ENCODE measurements at places on chromosomes 11 and 22.

DNA sequence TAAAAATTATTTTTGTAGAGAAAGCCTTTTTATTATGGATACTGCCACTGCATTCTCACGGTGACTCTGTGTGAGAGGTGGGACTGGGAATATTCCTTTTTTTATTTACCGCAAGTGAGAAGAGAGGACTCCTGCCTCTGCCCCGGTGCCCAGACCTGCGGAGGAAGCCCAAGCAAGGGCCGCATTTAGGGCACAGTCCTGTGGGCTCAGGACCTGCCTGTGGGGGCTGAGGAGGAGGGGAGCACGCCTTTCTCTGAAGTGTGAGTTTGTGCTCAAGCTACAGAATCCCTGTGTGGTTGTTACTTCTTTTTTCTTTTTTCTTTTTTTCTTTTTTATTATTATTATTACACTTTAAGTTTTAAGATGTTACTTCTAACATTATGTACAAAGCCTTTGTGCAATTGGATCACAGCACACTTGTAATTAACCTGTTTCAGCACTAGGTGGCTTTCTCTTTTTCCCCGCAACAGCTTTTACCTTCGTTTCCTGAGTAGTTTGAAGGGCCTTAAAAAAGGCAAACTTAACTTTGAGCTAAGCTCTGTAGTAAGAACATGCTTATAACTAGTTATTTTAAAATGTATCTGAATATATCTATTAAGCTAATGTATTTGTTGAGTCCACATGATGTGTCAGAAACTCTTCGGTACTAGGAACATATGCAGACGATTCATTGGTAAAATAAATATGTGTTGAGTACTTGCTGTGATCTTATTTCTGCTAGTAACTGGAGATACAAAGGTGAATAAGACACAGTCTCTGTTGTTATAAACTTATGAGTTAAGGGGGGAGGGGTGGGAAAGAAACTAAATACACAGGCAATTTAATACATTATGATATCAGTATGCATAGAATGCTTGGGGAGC is 18.3 kb downstream of the AMOTL1 start:
- H3K4me3 ChIP-seq = no peak overlapping the region
- no peaks in the 10 kb centered on the region for H3K36me3 ChIP-seq
- H3K4me1 ChIP-seq = no peaks in the 10 kb centered on the region
- no peak overlapping the region for H3K27ac ChIP-seq
- no peak for DNase-seq

- H3K27me3 ChIP-seq = no peaks in the 10 kb centered on the region
- no peak overlapping the region for H3K27ac ChIP-seq
- H3K36me3 ChIP-seq = peaks cover 35% of the 10 kb centered on the region
These were observed 36.8 kb downstream of the ALG9 start for GRCh38 chr11:111834432-111835163.

DNA sequence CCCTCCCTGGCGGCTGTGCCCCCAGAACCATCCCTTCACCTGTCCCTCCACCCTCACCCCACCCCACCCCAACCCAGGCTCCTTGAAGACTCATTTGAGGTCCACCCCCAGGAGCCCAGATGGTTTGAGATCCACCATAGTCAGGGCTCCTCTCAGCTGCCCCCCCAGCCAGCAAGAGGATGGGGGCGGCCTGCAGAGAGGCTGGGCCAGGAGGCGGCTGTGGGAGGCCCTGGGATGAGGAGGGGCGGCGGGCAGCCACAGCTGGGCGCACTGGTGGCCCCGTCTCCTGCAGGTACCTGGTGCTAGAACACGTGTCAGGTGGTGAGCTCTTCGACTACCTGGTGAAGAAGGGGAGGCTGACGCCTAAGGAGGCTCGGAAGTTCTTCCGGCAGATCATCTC is 46.1 kb downstream of the MOB2 start:
- H3K4me1 ChIP-seq = no peaks in the 10 kb centered on the region
- H3K36me3 ChIP-seq = no peaks in the 10 kb centered on the region
- DNase-seq = no peak
- H3K27ac ChIP-seq = no peak overlapping the region

DNA sequence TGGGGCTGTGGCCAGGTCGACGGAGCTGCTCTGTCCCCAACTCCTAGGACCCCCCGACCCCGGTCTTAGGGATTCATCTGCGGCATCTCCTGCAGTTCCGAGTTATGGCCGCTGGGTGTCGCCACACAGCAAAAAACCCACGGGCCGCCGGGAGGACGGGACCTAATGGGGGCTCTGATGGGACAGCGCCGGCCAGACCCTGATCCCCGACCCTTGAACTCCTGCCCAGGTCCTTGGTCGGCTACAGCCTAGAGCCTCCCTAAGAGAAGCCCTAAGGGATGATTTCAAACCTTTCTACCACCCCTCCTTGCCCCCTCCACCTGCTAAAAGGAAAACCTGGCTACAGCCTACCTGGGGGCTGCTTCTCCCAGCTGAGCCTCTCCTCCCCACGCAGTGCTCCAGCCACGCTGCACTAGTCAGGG is 30.8 kb upstream of the LRRC10B start:
- H3K27ac ChIP-seq = no peak overlapping the region
- H3K27me3 ChIP-seq = no peaks in the 10 kb centered on the region
- peaks cover 5% of the 10 kb centered on the region for H3K4me1 ChIP-seq

GRCh38 chr11:11046781-11047180 is 188.9 kb upstream of the ZBED5 start:
- no peak overlapping the region for H3K27ac ChIP-seq
- H3K4me1 ChIP-seq = no peaks in the 10 kb centered on the region
- no peaks in the 10 kb centered on the region for H3K36me3 ChIP-seq
- no peak overlapping the region for H3K4me3 ChIP-seq

DNA sequence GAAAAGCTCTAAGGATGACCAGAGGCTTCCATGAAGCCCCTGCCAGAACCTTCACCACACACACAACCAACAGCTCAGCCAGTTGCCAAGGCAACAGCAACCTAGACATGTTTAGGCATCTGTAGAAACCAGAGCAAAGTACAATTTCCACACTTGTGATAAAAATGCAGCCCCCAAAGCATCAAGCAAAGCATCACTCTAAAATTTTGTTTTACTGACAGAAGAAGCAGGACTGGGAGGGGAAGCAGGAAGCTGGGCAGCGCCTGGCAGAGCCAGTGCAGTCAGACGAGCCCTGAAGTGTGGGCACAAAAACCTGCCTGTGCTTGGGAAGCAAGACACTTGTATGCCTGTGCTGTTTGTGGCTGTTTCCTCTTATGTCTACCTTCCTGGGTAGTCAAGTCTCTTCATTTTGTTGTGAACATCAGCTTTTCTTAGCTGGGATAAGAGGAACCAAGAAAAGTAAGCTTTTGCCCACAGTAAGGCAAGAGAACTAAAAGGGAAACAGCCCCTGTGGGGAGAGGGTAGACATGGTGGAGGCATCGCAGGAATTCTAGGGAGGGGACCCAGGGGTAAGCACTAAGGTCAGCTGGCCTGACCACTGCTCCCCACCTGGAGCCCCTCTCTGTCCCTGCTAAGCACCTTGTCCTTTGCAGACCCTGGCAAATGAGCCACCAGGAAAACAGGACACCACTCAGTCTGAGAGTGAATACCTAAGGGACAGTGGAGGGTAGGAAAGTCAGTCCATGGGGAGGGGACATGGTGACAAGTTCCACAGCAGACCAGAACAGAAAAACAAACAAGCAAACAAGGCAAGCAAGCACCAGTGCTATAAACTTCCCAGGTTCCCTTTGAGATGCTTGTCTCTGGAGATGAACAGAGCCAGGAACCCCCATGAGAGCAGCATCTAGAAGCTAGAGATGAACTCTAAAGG is 13.4 kb downstream of the PACSIN2 start:
- peak overlapping the region; percentile 72 for H3K27ac ChIP-seq
- H3K4me3 ChIP-seq = peak overlapping the region; percentile 85
- H3K36me3 ChIP-seq = no peaks in the 10 kb centered on the region
- no peak for DNase-seq

DNA sequence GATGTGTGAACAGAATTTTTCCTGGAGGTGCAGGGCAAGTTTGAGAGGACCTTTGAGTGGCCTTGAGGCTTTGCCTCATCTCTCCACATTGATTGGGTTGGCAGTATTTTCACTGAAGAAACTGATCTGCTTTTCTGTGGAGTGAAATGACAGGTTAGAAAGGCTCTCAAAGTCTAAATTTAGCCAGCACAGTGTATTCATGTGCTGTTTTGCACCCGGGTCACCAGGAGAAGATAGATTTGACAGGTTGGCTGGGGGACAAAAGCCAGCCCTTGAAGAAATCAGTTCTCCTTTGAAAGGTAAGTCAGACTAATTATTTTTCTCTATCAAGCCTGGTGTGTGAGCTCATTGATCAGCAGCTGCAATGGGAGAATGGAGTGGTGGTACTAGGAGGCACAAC is 152.9 kb downstream of the DBX1 start:
- H3K27me3 ChIP-seq = peaks cover 7% of the 10 kb centered on the region
- no peaks in the 10 kb centered on the region for H3K36me3 ChIP-seq

DNA sequence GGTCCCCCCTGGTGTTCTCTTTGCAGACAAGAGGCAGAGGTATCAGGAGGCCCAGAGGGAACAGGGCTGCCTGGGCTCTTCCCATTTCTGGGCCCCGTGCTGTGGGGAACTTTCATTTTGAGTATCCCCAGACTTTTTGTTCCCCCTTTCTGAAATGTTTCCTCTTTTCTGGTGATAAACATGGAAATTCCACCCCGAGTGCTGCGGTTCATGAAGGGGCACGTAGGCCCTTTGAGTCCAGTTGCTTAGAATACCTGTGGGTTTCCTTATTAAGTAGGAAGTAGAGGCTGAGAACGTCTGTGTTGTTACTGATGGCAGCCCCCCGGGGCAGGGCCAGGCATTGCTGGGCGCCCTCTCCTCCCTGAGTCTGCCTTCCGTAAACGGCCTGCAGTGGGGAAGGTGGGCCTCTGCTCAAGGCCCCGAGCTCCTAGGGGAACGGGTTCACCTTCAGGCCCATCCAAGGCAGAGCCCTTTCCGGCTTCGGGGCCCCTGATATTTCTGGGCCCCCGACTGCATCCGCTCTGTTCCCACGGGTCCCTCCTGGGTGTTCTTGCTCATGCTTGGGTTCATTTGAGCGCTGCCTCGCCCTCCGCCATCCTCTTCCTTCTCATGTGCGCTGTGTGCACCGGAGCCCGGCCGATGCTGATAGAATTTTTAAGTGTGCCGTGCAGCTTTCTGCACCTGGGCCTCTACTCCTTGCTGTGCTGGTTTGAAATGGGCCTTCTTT is 12.0 kb downstream of the TBC1D22A start:
- DNase-seq = no peak
- peaks cover 65% of the 10 kb centered on the region for H3K4me1 ChIP-seq
- no peaks in the 10 kb centered on the region for H3K36me3 ChIP-seq
- no peaks in the 10 kb centered on the region for H3K27me3 ChIP-seq
- H3K4me3 ChIP-seq = peak overlapping the region; percentile 8
- H3K27ac ChIP-seq = peak overlapping the region; percentile 67

- peaks cover 8% of the 10 kb centered on the region for H3K4me1 ChIP-seq
- H3K36me3 ChIP-seq = no peaks in the 10 kb centered on the region
- H3K27me3 ChIP-seq = peaks cover 33% of the 10 kb centered on the region
- DNase-seq = no peak
- H3K27ac ChIP-seq = no peak overlapping the region
- H3K4me3 ChIP-seq = peak overlapping the region; percentile 67
These were observed 1.1 kb upstream of the NECTIN1 start for GRCh38 chr11:119729951-119730613.

DNA sequence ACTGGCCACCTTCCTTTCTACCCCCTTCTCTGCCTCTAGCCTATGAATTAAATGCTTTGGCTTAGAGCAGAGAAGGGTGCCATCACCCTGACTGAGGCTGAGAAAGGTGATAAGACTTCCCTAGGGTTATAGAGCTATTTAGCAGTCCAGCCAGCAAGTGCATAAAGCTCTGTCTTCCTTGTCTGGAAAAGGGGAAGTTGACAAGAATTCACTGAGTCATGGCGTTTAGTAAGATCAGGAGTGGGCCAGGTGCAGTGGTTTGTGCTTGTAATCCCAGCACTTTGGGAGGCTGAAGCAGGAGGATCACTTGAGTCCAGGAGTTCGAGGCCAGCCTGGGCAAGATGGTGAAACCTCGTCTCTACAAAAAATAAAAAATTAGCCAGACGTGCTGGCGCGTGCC is 63.1 kb downstream of the LHFPL7 start:
- no peak overlapping the region for H3K4me3 ChIP-seq
- DNase-seq = no peak
- no peaks in the 10 kb centered on the region for H3K4me1 ChIP-seq
- peaks cover 7% of the 10 kb centered on the region for H3K36me3 ChIP-seq
- H3K27me3 ChIP-seq = no peaks in the 10 kb centered on the region

DNA sequence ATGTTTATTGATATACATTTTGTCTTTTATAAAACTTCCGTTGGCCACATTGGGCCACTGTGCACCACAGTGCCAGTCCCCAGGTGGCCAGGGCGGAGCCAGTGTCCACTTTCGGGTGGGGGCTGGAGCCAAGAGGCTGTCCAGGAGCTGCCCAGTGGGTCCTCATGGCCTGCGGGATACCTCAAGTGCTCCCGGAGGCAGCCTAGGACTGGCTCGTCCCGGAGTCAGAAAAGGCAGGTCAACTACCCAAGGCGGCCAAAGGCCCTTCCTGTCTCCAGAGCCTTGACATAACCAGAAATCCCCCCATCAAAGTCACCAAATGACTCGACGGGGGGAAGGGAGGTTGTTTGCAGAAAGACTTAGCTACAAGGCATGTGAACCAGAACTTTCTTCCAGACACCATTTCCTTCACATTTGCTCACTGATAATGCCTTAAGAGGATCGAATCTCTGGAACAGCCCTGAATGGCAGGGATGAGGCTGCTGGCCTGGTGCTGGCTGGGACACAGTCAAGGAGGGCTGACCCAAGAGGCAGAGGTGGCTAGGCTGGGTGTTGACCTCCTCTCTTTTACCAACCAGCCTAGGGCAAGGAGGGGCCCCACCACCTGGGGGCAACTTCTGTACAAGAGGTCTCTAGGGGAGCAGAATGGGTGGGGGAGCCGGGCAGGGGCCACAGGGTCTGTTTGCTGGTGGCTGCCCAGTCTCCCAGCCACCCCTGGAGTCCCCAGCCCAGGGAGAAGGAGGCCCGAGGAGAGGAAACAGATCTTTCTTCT is 8.4 kb downstream of the MRGPRF start:
- H3K4me1 ChIP-seq = peaks cover under 1% of the 10 kb centered on the region
- no peak for DNase-seq
- H3K36me3 ChIP-seq = no peaks in the 10 kb centered on the region
- H3K27me3 ChIP-seq = peaks cover 13% of the 10 kb centered on the region
- no peak overlapping the region for H3K4me3 ChIP-seq

DNA sequence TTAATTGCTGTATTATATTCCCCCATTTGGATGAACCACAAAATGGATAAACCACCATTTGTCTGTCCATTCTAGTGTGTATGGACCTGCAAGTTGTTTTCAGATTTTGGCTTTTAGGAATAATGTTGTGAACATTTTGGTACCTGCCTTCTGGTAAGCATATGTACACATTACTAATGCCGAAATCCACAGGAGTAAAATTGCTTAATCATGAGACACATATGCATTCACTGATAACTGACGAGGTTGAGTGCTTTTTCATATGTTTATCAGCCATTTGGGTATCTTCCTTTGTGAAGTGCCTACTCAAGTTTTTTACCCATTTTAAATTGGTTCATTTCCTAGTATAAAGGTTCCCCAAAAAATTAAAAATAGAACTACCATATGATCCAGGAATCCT is 34.2 kb downstream of the OSBP2 start:
- peaks cover 8% of the 10 kb centered on the region for H3K27me3 ChIP-seq
- H3K4me1 ChIP-seq = no peaks in the 10 kb centered on the region
- H3K27ac ChIP-seq = no peak overlapping the region
- H3K36me3 ChIP-seq = no peaks in the 10 kb centered on the region

All from natural killer cell treated with Interleukin-12 subunit alpha and Interleukin-12 subunit beta and Interleukin-15 and Interleukin-18, amount 100 ng/mL, for 72 hours (primary cell).